Temporal lobe (tissue), 4 donors: ENCODE measurements at places on chromosomes 3 and 15. TPM values are rescaled to one million over a fixed set of nuclear protein-coding genes. Genes with fewer than 3 reads are reported as not detected.

The SCAMP5 gene
- total RNA-seq: 49.2 TPM

The SYNPR gene
- total RNA-seq: 44.5 TPM

The SAMD7 gene
- not detected for total RNA-seq

The TMEM40 gene
- not detected for total RNA-seq

The DHX36 gene
- 104 TPM for total RNA-seq

The SLC22A14 gene
- 0.25 TPM for total RNA-seq

The FILIP1L gene
- 2.2 TPM for total RNA-seq

The SMAD6 gene
- total RNA-seq: 1.7 TPM

The KNG1 gene
- total RNA-seq: not detected

The TRIP4 gene
- 14.3 TPM for total RNA-seq

The IMPG2 gene
- 1.7 TPM for total RNA-seq

The STAC gene
- 3.9 TPM for total RNA-seq

The TMEM42 gene
- total RNA-seq: 4.7 TPM

The SHF gene
- 46.7 TPM for total RNA-seq

The CASR gene
- total RNA-seq: not detected

The GRIP2 gene
- 7.4 TPM for total RNA-seq
